ENCODE measurements at places on chromosomes 4 and X. TPM values are rescaled to one million over a fixed set of nuclear protein-coding genes. Genes with fewer than 3 reads are reported as not detected.

The VCX3B gene
- not detected for total RNA-seq

The DCHS2 gene
- 0.13 TPM for total RNA-seq

DNA sequence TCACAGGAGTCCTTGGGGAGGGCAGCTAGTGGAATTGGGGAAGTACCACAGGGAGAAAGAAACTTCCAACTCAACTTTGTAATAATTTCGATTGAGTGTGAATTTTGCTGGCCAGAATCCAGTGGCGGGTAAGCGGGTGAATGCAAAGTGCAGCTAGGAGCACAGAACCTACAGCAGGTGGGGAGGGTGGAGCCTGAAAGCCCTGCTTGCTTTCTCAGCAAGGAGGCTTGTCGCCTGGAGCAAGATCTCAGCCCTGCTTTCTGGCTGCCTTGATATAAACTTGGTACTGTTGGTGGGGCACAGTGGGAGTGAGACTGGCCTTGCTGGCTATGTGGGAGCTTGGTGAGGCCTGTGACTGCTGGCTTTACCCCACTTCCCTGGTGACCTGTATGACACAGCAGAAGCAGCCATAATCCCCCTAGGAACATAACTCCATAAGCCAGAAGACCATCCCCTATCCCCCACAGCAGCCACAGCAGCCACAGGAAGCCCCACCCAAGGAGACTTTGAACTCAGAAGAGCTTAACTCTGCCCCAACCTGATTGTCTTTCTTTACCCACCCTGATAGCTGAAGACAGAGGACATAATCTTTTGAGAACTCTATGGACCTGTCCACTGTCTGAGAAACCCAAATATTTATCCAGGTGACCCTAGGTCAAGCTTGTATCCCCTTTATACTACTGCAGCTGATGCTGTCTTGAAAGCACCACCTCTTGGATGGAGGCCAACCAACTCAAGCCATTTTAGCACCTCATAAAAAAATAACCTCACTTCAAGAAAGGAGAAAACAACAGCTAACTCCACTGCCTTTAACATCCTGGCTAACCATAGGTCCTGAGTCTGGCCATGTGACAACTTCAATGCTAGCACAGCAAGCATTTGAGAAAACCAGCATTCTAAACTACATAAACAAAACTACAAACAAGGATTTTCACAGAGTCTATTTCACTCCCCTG, 87.2 kb upstream of the PDE5A start:
- H3K36me3 ChIP-seq = no peaks in the 10 kb centered on the region
- DNase-seq = no peak
- H3K27me3 ChIP-seq = no peaks in the 10 kb centered on the region
- H3K4me3 ChIP-seq = no peak overlapping the region
- no peaks in the 10 kb centered on the region for H3K4me1 ChIP-seq
- H3K27ac ChIP-seq = no peak overlapping the region

DNA sequence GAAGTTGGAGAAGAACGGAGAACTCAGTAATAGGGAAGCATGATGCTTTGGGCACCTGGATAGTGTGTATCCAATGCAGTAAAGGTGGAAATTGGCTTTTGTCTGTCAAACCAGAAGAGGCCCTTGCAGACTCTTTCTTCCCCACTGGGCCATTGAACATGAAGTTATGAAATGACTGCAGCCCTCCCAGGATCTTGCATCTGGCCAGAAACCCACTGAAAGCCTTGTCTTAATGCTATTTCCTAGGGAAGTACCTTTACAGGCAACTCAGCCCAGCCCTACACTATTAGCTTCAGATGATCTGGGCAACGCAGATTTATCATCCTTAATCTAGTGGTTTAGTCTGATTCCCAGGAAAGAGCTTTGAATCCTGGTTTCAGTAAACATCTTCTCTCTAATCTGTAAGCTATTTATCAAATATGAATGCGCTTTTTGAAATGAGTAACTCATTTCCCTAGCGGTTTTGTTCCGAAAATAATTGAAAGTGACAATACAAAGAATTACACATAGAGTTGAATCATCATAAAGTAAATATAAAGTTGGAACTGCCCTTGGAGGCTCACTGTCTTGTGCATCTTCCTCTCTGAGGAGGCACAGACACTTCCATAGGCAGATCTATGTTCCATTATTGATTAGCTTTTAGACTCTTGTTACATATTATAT, 464.1 kb downstream of the IDS start:
- no peak overlapping the region for H3K4me3 ChIP-seq
- no peak overlapping the region for H3K27ac ChIP-seq
- no peak for DNase-seq
- H3K4me1 ChIP-seq = no peaks in the 10 kb centered on the region

- no peak overlapping the region for H3K4me3 ChIP-seq
- DNase-seq = no peak
- H3K36me3 ChIP-seq = no peaks in the 10 kb centered on the region
- H3K4me1 ChIP-seq = no peaks in the 10 kb centered on the region
Measured at GRCh38 chr4:183154701-183155391, 55.8 kb downstream of the WWC2 start.

GRCh38 chr4:39823191-39823590, 125.3 kb downstream of the UBE2K start:
- no peak overlapping the region for H3K4me3 ChIP-seq
- H3K36me3 ChIP-seq = peaks cover 26% of the 10 kb centered on the region
- no peaks in the 10 kb centered on the region for H3K27me3 ChIP-seq
- DNase-seq = no peak

DNA sequence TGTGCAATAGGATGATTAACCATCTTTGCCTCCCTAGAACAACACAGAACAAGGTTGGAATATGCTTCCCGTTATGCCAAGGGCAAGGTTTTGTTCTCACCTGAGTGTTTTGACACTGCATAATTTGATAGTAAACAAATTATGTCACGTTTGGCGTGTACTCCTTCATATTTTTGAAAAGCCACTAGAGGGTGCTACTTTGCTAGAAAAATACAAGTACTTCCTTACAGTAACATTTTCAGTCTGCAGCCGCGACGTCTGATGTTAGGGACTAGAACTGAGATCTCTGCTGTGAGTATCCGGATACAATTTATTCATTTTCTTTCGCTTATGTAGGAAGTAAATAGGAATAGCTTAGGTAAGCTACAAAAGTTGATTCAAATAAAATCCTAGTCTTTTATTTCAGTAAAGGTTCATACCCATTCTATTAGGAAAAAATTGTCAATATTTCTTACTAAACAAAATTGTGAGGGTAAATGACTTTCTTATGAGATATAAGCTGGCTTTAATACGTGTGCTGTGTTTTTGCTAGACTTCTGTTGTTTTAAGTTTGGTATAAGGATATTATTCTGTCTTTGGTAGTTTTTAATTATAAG, 181.1 kb upstream of the WDFY3 start:
- H3K4me3 ChIP-seq = no peak overlapping the region
- no peaks in the 10 kb centered on the region for H3K27me3 ChIP-seq
- DNase-seq = peak; percentile 40
- no peaks in the 10 kb centered on the region for H3K4me1 ChIP-seq
- H3K36me3 ChIP-seq = no peaks in the 10 kb centered on the region
- no peak overlapping the region for H3K27ac ChIP-seq

The FAAH2 gene
- 6.2 TPM for total RNA-seq

DNA sequence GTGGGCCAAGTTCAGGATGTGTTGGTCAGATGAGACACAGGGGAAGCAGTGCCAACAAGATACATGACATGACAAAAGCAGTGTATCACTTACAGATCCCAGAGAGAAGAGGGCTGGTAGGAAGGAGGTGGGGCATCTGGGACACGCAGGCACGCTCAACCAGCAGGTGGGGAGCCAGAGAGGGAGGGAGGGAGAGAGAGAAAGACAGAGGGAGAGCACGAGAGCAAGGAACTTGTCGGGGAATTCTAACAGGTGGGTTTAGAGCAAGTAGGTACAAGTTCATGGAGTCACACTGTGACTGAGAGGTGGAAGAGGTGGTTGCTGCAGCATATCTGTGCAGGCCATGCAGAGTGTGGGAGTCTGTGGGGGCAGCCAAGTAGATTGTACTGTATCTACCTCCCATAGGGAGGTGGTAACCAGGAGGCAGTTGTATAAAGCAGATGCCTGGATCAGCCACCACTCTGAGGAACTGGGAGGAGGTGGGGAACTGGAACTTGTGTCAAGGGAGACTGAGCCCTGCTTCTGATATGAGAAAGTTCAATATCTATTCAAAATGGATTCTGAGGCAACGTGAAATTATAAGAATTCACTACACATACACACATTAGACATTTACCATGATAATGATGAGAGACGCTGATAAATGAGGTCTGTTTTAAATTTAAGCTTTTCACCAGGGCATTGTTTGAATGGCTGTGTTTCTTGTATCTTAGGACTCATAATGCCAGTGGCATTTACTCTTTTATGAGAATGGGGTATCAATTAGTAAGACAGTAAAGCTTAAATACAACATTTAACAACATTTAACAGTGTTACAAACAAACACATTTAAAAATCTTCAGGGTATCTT, 43.7 kb downstream of the BBS12 start:
- DNase-seq = no peak
- H3K36me3 ChIP-seq = no peaks in the 10 kb centered on the region
- H3K4me3 ChIP-seq = no peak overlapping the region
- H3K27me3 ChIP-seq = no peaks in the 10 kb centered on the region
- no peaks in the 10 kb centered on the region for H3K4me1 ChIP-seq

- H3K4me1 ChIP-seq = no peaks in the 10 kb centered on the region
- no peaks in the 10 kb centered on the region for H3K36me3 ChIP-seq
- H3K27ac ChIP-seq = no peak overlapping the region
- no peak overlapping the region for H3K4me3 ChIP-seq
- H3K27me3 ChIP-seq = no peaks in the 10 kb centered on the region
- DNase-seq = no peak
Measured at GRCh38 chr4:182192511-182193181, 50.6 kb upstream of the TENM3 start.

DNA sequence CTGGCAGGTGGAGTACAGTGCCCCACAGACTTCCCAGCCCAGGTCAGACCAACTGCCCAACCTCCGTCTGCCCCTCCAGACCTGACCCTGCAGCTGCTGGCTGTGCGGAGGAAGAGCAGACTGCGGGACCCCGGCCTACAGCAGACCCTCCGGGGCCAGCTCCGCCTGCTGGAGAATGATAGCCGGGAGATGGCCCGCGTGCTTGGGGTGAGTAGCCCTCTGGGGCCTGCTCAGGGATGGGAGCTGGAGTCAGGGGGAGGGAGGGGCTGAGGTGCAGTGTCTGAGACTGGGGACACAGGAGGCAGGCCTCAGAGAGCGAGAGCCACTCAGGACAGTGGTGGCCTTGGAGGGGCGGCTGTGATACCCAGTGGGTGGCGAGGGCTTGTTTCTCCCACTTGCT, 13.5 kb downstream of the SH3TC1 start:
- no peak overlapping the region for H3K27ac ChIP-seq
- H3K4me1 ChIP-seq = no peaks in the 10 kb centered on the region
- no peaks in the 10 kb centered on the region for H3K27me3 ChIP-seq
- DNase-seq = no peak
- no peak overlapping the region for H3K4me3 ChIP-seq
- peaks cover 83% of the 10 kb centered on the region for H3K36me3 ChIP-seq

- no peaks in the 10 kb centered on the region for H3K36me3 ChIP-seq
- H3K27ac ChIP-seq = no peak overlapping the region
Measured at GRCh38 chr4:73603271-73603710, 16.9 kb downstream of the RASSF6 start.

DNA sequence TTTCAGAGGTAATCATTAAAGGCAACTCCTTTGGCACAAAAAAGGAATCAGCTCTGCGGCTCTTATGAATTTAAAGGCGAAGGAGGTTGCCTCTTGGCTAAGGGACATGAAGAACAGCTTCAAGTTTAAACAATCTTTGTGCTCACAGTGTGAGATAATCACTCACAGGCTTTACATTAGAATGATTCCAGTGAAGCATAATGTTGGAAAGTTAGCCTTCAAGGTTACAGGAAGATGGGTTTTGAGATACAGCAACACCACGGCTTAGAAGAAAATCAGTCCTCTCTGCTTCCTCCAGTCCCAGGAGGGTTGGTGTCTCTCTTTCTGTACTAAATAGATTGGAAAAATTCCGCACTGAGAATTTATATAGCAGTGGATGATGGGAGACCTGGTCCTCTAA, 11.6 kb upstream of the SCD5 start:
- no peaks in the 10 kb centered on the region for H3K36me3 ChIP-seq
- no peak for DNase-seq
- no peak overlapping the region for H3K27ac ChIP-seq

- no peak overlapping the region for H3K27ac ChIP-seq
- no peak for DNase-seq
- H3K36me3 ChIP-seq = no peaks in the 10 kb centered on the region
- no peak overlapping the region for H3K4me3 ChIP-seq
Measured at GRCh38 chr4:159395693-159396092, 292.8 kb downstream of the RAPGEF2 start.

The MAGEA8 gene
- total RNA-seq = not detected

The ACE2 gene
- total RNA-seq = 3.6 TPM

DNA sequence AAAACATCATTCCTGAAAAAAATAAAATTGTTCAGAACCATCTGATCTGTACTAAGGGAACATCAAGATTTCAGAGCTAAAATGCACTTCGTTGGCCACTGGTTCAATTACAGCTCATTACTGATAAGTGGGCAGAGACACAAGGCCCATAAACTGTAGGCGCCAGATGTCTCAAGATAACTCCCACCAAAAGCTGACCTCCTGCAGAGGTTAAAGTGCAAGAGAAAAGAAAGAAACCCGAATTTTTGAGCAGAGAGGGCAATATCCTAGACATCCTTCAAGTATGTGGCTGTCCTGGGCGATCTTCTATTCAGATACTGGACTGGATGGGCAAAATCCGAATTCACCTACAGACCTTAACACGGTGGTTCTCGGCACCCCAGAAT, 660 bp downstream of the GEMIN8 start:
- no peaks in the 10 kb centered on the region for H3K36me3 ChIP-seq
- H3K27me3 ChIP-seq = no peaks in the 10 kb centered on the region
- peak overlapping the region; percentile 54 for H3K4me3 ChIP-seq
- H3K27ac ChIP-seq = peak overlapping the region; percentile 84
- no peak for DNase-seq

The HTR2C gene
- total RNA-seq = not detected

DNA sequence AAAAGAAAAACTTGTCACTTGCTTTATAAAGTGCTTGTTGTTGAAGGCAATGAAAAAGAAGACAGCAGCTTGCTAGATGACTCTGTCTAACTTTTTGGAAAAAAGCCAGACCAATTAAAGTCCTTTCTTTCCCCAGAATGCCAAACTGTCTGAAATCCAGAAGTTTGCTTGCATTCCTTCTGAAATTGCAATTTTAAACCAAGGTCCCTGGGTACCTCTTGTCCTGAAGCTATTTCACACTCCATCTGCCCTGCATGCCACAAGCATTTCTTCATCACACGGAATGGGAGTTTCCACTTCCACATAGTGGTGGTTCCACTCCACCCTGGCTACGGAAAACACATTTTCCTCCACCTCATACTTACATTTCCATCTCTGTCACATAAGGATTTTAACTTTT, 101.0 kb downstream of the PAPSS1 start:
- no peaks in the 10 kb centered on the region for H3K4me1 ChIP-seq
- no peak overlapping the region for H3K4me3 ChIP-seq
- H3K27ac ChIP-seq = no peak overlapping the region
- no peaks in the 10 kb centered on the region for H3K27me3 ChIP-seq

The CACNA1F gene
- 0.73 TPM for total RNA-seq

DNA sequence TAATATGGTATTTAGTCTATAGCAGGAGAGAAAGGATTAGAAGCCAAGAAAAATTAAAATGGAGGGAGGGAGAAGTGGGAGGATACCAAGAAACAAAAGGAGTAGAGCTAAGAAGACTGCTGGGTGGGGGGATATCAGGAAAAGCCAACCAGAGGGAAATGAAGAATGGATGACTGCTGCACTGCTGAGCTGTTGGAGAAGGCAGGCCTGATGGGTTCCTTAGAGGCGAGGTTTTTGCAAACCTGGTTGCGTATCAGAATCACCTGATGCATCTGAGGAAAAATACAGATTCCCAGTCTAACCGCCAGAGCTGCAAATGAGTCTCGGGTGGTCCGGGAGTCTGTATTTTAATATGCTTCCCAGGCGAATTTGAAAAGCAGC, 1.5 kb downstream of the PGRMC1 start:
- H3K27me3 ChIP-seq = no peaks in the 10 kb centered on the region
- peak overlapping the region; percentile 65 for H3K4me3 ChIP-seq
- DNase-seq = no peak
- H3K36me3 ChIP-seq = no peaks in the 10 kb centered on the region

All from left lung (tissue), 14 donors.